ENCODE measurements at places on chromosomes 5 and 9.

DNA sequence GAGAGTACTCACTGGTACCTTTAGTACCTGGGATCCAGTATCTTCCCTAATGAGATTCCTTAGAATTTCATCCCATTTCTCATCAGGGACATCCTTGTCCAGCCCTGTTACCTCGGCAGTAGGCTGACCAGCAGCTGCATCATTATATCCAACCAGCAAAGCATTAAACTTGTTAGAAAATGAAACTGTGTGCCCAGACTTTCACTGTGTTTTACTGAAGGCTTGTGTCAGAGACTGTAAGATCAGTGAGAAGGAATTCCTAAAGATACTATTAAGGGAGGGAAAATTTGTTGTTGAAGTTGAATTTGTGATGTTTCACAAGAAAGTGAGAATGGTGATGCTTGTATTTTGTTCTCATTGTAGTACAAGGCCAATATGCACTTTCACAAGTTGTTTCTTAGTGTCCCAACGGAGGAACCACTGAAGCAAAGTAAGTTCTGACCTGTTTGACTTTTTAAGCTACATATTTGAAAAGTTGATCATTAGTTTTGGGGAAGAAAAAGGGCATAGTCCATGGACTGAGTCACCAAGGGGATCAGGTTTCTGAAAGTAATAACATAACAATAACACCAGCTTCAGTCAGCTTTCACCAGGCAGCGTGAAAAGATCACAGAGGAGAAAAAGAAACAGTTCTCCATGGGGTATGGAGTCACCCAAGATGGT is 48.8 kb downstream of the GRAMD2B start:
- DNase-seq: no peak

DNA sequence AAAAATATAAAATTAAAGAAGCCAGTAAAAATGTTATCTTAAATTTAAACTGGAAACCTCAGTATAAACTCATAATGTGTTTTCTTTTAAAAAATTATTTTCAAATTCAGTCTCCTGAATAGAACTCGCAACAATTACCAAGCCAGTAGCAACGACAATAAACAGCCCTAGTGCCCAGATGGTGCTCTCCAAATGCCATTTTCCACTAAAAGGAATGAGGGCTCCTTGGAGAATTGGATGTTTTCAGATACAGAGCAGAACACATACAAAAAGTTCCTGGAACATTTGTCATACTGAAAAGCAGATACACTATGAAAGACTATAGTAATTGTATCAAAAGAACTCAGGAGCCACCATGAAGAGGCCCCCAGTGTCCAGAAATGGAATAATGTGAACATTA is 97.4 kb downstream of the TMC1 start:
- no peak for DNase-seq

GRCh38 chr5:148998174-148998797 is 64.6 kb downstream of the SH3TC2 start:
- DNase-seq: peak; percentile 25

GRCh38 chr9:91131433-91131839 is 230.3 kb downstream of the AUH start:
- DNase-seq: peak; percentile 91

DNA sequence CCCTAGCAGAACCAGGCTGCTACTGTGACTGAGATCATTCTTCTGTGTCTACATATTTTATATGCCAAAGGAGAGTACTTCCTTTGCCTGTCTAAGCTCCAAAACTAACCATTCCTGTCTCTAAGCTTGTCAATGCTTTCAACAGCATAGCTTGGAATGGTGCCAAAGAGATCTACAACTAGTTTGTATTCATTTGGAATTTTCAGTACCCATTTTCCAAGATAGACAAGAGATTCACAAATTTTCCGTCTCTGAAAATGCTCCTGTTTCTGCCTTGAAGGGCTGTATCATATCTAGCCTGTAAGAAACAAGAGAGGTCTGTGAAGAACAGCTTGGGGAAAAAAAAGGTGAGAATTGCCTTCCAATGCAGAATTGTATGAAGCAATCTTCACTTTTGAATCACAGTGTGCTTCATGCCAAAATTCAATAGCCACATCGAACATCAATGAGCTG is 334.4 kb upstream of the ACTBL2 start:
- DNase-seq: no peak

GRCh38 chr5:68830377-68830898 is 263.4 kb upstream of the SLC30A5 start:
- DNase-seq: no peak

DNA sequence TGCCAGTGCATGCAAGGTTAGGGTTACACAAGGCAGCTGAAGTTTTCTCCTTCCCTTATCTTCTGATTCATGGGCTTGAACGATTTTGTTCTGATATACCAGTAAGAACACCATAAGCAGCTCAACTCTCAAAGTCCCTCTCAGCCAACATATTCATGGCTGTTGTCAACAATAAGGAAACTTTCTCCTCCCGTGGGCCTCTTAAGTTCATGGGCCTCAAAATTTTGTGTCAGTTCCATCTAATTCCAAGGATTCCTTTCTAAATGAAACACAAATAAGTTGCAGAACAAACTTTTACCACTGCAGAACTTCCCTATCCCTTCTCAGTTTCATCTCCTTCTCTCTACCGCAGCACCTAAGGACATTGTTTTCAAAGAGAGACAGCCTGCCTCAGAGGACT is 23.6 kb upstream of the CAST start:
- DNase-seq: no peak

- no peak for DNase-seq
Measured at GRCh38 chr9:81074221-81074620, 615.1 kb downstream of the TLE1 start.

DNA sequence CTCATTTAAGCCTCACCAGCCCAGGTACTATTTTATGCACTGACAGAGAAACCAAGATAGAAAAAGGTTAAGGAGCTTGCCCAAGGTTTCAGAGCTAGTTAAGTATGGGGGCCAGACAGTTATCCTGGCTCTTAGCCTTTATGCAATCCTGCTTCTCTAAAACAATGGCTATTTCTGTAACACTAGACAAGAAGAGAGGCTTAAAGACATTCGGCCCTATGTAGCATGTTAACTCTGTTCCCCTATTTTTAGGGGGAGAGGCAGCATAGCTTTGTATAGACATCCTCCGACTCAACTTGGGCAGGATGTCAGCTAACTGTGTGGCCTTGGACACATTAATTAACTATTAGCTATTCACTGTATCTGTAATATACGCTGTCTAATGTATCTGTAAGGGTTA is 54.6 kb downstream of the LHFPL2 start:
- no peak for DNase-seq

- DNase-seq: no peak
Measured at GRCh38 chr5:21236971-21237427, 1249.0 kb upstream of the CDH18 start.

DNA sequence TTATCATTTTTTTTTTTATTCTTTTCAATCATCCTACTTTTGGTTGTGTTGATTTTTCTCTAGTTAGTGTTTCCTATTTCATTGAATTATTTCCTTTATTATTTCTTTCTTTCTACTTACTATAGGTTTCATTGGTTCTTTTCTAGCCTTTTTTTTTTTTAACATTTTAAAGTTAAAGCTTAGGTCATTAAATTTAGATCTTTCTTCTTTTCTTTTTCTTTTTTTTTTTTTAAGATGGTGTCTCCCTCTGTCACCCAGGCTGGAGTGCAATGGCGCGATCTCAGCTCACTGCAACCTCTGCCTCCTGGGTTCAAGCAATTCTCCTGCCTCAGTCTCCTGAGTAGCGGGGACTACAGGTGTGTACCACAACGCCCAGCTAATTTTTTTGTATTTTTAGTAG is 43.0 kb upstream of the PPP2CA start:
- DNase-seq: no peak

GRCh38 chr5:132841305-132841704 is 10.9 kb upstream of the SHROOM1 start:
- DNase-seq: no peak

GRCh38 chr5:50300878-50301277 is 140.2 kb downstream of the EMB start:
- no peak for DNase-seq

- no peak for DNase-seq
Measured at GRCh38 chr9:128768606-128769005, 3.1 kb downstream of the ZER1 start.

DNA sequence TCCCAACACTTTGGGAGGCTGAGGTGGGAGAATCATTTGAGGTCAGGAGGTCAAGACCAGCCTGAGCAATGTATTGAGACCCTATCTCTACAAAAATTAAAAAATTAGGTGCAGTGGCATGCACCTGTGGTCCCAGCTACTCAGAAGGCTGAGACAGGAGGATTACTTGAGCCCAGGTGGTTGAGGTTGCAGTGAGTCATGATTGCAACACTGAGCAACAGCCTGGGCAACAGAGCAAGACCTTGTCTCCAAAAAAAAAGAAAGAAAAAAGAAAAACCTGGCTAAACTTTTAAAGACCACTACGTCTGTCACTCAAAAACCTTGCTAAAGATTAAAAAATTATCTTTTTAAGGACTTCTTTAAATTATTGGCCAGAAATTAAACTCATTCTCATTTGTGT is 59.8 kb upstream of the ABCA1 start:
- no peak for DNase-seq

DNA sequence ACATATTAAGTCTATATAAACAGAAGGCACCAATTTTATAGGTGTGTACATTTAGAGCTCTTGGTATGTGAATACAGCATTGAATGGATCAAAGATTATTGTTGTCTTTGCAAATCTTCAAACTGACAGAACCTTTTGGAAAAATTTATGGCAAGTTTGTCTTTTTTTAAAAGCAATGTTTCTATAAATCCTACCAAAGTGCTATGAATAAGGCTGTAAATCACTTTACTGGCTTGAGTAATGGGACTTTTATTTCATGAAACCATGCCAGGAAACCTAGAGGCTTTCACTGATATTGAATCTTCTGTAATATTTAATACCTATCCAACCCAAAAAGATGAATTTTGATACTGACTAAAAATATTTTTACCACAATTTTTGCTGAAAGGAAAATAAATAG is 7.4 kb upstream of the DAPK1 start:
- DNase-seq: no peak

DNA sequence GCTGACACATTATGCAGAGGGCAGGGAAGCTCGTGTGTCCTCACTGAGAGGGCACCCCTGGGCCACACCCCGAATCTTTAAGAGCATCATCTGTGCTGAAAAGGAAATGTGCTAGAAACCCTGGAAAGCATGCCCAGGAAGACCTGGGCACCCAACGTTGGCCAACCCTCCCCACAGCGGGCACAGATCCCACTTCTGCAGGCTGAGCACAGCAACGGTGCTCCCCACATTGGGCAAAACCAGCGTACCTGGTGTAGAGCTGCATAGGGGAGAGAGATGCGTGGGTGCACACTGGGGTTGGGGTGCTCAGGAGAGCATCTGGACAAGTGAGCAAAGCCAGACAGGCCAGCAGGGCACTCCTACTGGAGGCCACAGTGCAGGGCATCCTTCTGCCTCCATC is 32.6 kb downstream of the ROR2 start:
- DNase-seq: no peak

- no peak for DNase-seq
Measured at GRCh38 chr5:150189728-150190502, at the start of gene SLC6A7. Gene SLC6A7, plus strand, starts transcription at chr5:150190062. Its CDS starts 266 bp downstream, at chr5:150190328.

DNA sequence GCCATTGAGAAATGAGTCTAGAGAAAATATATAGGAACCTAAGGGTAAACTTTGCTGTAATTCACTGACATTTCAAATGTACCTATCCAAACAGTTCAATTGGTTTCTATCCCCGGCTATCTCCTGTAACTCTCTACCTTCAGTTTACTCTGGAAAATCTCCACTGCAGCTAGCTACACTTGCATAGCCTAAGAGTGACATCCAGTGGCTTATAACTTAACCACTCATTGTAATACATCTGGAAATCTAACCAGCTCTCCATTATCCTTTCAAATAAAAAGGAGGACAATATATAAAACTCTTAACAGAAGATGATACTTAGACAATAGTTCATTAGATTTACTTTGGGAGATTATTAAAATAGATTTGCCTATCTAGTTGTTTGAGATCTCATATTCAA is 35.3 kb upstream of the SPDL1 start:
- DNase-seq: no peak

GRCh38 chr5:99122976-99123375 is 194.2 kb upstream of the CHD1 start:
- no peak for DNase-seq

DNA sequence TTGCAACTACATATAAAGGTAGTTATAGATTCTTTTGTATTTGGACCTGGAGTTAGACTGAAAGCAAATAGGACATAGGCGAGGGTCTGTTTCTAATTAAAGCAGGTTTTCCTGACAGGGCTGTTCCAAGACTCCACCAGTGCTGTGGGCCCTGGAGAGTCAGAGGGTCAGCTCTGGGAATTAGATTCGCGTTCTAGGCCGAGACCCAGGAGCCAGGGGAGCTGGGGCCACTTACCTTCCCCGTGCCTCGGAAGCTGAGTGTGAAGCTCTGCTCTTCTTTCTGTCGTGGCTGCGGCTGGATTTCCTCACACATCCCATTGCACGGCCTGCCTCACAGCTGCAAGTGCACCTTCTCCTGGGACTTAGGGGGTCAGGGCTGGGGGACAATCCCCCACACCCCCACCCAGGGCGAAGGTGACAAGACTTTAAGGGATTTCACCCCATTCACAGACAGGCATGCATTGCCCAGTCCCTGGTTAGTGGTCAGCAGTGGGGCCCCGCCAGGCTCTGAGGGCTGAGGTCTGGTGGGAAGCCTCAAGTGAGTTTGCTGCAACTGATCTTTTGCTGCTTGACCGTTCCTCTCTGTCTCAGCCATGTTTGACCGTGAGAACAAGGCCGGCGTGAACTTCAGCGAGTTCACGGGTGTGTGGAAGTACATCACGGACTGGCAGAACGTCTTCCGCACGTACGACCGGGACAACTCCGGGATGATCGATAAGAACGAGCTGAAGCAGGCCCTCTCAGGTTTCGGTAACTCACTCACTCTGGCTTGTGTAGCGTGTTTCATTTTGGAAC is 15.3 kb upstream of the AHRR start:
- DNase-seq: no peak

- DNase-seq: no peak
Measured at GRCh38 chr5:58453306-58453705, 6.6 kb downstream of the PLK2 start.

GRCh38 chr9:110650261-110650660 is 18.3 kb upstream of the MUSK start:
- DNase-seq: no peak

DNA sequence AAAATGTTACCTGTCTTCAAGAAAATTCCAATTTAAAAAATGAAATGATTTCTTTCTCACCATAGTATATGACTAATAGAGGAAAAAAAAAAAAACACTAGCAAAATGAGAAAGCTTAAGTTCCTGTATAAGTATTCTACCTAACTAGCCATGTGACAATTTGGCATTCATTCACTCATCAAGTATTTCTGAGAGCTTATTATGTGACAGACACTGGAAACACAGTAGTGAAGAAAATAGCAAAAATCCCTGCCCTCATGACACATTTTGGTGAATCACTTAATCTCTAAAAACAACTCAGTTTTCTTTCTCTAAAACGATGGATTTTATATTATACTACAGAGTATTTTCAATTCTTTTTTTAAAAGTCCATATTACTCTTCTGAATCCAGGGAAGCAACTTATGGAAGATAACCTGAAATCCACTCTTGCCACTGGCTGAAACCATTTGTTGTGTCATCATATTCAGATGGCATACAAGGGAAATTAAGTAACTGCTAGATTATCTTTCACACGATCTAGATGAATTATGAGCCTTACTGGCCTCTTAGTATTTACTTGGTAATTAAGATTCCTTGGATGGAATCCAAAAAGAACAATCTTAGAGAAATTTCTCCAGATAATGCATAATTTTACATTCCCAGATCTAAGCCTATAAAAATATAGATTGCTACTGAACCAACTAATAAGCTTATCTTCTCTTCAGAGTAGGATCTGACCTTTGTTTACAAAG is 5.5 kb downstream of the PTBP3 start:
- DNase-seq: no peak

- DNase-seq: no peak
Measured at GRCh38 chr5:6733411-6734242, 20.4 kb downstream of the TENT4A start.
